Endothelial cell of umbilical vein (primary cell): ENCODE measurements at places on chromosomes 12 and 14. TPM values are rescaled to one million over a fixed set of nuclear protein-coding genes. Genes with fewer than 3 reads are reported as not detected.

GRCh38 chr12:466762-467161, 7.0 kb downstream of the B4GALNT3 start:
- no peak for DNase-seq
- H3K27ac ChIP-seq = no peak overlapping the region
- no peak overlapping the region for H3K4me3 ChIP-seq
- H3K4me1 ChIP-seq = no peaks in the 10 kb centered on the region
- no peaks in the 10 kb centered on the region for H3K36me3 ChIP-seq

DNA sequence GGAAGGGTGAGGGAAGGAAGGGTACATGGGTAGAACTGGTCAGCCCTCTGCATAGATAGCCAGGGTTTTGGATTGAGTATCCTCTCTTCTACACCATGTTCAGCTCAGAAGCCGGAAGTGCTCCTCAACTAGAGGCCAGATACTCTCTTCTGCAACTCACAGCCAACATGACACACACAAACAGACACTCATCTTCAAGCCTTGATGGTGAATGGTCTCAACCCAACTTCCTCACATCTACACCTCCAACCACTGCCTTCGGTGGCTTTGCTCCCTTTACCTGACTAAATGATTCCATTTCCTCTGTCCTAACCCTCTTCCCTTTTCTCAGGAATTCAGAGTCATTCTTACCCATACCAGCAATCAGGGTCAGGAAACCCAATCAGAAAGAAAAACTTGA, 7.6 kb upstream of the FKBP11 start:
- no peak overlapping the region for H3K4me3 ChIP-seq
- H3K4me1 ChIP-seq = no peaks in the 10 kb centered on the region
- H3K27me3 ChIP-seq = no peaks in the 10 kb centered on the region
- no peak for DNase-seq

DNA sequence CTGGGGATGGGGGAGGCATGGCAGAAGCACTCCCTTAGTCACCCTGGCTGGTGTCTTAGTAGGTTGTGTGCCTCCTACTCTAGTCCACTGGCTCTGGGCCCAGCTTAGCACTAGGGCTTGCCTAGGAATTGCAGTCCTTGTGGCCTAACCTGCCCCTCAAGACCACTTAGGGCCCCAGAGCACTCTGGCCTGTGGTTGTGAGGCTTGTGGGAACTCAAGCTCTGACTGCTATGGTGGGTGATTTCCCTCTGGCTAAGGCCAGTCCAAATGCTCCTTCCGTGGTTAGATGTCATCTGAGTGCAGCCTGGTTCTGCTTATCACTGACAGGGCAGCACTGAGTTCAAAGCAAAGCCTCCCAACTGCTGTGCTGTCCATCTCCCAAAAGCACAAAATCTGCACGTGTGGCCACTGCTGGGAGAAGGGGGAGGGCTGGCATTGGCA, 20.2 kb downstream of the FGD4 start:
- DNase-seq = no peak
- H3K36me3 ChIP-seq = no peaks in the 10 kb centered on the region
- no peak overlapping the region for H3K4me3 ChIP-seq
- no peaks in the 10 kb centered on the region for H3K27me3 ChIP-seq
- H3K27ac ChIP-seq = no peak overlapping the region
- H3K4me1 ChIP-seq = peaks cover 8% of the 10 kb centered on the region

GRCh38 chr12:32398181-32398580, 1.2 kb upstream of the FGD4 start:
- peaks cover 6% of the 10 kb centered on the region for H3K4me1 ChIP-seq
- H3K27ac ChIP-seq = no peak overlapping the region
- no peak for DNase-seq
- no peaks in the 10 kb centered on the region for H3K27me3 ChIP-seq
- H3K4me3 ChIP-seq = no peak overlapping the region

GRCh38 chr12:87430444-87430843, 598.8 kb downstream of the C12orf50 start:
- no peak for DNase-seq
- no peaks in the 10 kb centered on the region for H3K4me1 ChIP-seq
- no peaks in the 10 kb centered on the region for H3K36me3 ChIP-seq
- no peak overlapping the region for H3K27ac ChIP-seq

GRCh38 chr12:124509676-124510300, 57.6 kb downstream of the NCOR2 start:
- no peak overlapping the region for H3K4me3 ChIP-seq
- H3K27me3 ChIP-seq = no peaks in the 10 kb centered on the region
- H3K4me1 ChIP-seq = peaks cover 50% of the 10 kb centered on the region
- H3K36me3 ChIP-seq = no peaks in the 10 kb centered on the region
- DNase-seq = no peak

DNA sequence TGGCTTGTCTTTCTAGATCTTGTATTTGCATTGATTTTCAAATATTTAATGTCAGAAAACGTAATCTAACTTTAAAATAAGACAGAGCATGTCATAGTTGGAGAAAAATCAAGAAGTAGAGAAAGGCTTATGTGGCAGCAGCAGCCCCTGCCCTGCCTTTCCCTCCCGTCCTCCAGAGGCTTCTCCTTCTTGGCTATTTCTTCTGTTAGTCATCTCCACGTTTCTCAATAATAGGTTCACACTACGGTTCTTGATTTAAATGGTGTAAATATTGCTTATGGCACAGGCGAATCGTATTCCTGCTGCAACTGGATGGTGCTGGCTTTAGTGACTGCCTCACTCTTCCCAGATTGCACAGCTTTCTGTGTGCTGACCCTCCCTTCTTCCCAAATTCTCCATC, 42.8 kb downstream of the SLC8B1 start:
- DNase-seq = no peak
- H3K27me3 ChIP-seq = no peaks in the 10 kb centered on the region
- H3K27ac ChIP-seq = no peak overlapping the region

DNA sequence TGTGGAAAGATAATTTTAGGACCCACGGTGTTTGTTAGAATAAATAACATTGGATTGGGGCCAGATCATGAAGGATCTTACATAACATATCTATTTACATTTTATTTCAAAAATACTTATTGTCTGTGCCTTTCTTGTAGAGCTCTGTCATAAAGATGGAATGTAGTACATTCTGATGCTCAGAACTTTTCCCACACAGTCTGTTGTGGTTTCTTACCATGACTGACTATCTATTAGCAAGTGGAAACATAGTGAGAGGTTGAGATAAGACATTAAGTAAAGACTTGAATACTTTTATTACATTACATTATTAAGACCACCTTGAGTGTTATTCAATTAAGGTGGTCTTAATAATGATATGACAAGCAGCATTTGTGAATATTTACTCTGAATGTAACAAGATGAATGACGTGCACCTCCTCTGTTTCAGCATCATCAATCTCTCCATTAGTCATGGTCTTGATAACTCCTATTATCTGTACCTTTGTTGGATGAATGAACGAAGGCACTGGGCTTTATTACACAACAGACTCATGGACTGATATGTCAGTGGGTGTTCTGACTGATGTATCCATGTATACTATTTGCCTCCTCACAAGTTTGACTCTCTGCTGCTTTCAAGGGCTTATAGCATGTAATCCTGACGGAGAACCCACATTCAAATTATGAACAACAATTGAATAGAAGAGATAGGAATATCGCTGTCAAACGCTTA, 883.0 kb upstream of the FLRT2 start:
- H3K4me1 ChIP-seq = no peaks in the 10 kb centered on the region
- no peak overlapping the region for H3K27ac ChIP-seq
- no peak overlapping the region for H3K4me3 ChIP-seq
- no peak for DNase-seq
- no peaks in the 10 kb centered on the region for H3K27me3 ChIP-seq

DNA sequence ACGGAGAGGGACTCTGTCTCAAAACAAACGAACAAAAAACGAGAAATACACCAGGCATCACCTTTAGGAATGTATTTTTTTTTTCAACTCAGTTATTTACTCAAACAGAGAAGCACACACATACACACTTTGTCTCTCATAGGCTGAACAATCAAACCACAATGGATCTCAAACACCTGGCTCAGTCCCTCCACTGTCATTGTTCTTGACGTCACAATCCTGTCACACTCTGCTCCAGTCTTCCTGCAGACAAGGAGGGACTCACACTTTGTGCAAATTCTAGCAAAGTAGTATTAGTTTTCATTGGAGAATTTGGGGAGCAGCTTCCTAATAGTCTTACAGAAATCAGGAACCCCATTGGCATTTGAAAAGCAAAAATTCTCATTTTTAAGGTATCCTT, 727.8 kb downstream of the BCL11B start:
- H3K36me3 ChIP-seq = no peaks in the 10 kb centered on the region
- no peak overlapping the region for H3K27ac ChIP-seq
- H3K4me1 ChIP-seq = no peaks in the 10 kb centered on the region
- DNase-seq = no peak
- H3K27me3 ChIP-seq = no peaks in the 10 kb centered on the region

GRCh38 chr14:77498120-77498979, at the start of gene ISM2:
Gene ISM2, minus strand, starts transcription at chr14:77498816. Its CDS starts 23 bp downstream, at chr14:77498793.
- DNase-seq = peak; percentile 12
- H3K4me1 ChIP-seq = peaks cover 7% of the 10 kb centered on the region
- H3K36me3 ChIP-seq = no peaks in the 10 kb centered on the region
- peaks cover 17% of the 10 kb centered on the region for H3K27me3 ChIP-seq
- H3K27ac ChIP-seq = no peak within 1 kb of the TSS
- H3K4me3 ChIP-seq = peak within 1 kb of the TSS; percentile 50

DNA sequence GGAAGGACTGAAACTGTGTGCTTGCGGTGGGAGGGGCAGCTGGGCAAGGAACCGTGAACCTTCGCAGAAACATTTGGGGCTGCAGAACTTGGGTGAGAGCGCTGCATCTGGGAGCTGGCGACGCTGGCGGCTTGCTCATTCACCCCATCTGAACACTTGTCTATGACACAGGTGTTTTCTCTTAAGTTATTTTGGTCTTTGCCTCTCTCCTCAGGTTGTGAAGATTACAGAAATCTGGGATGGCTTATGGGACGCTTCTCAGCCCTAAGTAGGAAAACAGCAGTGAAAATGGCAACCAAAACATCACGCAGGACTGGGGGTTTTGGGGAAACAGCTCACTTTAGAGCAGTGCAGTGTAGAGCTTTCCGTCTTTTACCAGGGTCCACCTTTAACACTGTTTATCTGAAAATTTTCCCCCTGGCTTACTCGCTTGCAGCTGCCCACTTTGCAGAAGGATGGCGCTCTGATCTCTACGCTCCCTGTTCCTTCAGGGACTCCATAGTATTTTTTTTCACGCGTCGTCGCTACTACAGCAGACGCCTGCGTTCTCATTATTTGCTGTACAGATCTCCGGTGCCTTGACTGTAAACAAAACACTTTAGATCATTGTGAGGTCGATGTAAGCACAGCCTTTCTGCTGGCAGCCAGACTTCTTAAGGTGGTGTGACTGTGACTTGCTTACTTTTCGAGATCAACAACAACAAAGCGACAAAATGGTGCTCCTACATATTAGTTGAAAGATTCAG, 2.7 kb upstream of the CDKN1B start:
- H3K4me3 ChIP-seq = peak overlapping the region; percentile 35
- no peaks in the 10 kb centered on the region for H3K27me3 ChIP-seq
- peaks cover 28% of the 10 kb centered on the region for H3K4me1 ChIP-seq
- peaks cover 2% of the 10 kb centered on the region for H3K36me3 ChIP-seq
- DNase-seq = peak; percentile 80
- peak overlapping the region; percentile 66 for H3K27ac ChIP-seq

DNA sequence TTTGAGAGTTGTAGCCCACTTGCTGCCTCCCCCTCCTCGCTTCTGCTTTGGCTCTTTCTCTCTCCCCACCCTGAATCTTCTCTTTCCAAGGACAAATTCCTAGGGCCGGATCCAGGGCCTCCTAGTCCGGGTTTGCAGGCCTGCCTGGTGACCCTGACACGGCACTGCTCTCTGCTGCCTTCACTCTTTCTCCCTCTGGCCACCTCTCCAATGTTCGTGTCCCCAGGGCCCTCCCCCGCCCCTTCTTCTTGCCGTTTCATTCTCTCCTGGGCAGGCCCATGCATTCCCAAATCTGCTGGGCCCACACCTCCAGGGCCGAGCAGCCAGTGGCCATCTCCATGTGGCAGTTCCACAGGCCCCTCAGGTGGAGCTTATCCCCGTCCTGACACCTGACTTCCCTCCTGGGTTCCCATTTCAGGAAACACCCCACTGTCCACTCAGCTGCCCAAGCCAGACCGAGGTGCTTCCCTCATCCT, 34.0 kb upstream of the CORO1C start:
- H3K27ac ChIP-seq = no peak overlapping the region
- DNase-seq = no peak
- H3K27me3 ChIP-seq = no peaks in the 10 kb centered on the region
- H3K36me3 ChIP-seq = no peaks in the 10 kb centered on the region
- H3K4me1 ChIP-seq = no peaks in the 10 kb centered on the region
- H3K4me3 ChIP-seq = no peak overlapping the region

DNA sequence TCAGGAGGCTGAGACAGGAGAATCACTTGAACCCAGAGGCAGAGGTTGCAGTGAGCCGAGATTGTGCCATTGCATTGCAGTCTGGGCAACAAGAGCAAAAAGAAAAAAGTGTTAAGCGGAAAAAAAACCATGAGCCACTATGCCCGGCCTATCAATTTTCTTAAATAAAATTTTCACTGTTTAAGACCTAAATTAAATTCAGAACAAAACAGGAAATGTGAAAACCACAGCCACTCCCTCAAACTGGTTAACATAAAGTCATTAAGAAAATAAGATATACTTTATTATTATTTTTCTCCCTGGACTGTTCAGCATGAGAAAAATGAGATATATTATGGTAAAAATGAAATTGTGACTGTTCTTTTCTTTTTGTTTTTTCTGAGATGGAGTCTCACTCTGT, 44.6 kb upstream of the GCH1 start:
- peaks cover 2% of the 10 kb centered on the region for H3K36me3 ChIP-seq
- DNase-seq = no peak
- H3K4me1 ChIP-seq = no peaks in the 10 kb centered on the region
- no peak overlapping the region for H3K4me3 ChIP-seq
- H3K27me3 ChIP-seq = no peaks in the 10 kb centered on the region

- H3K4me3 ChIP-seq = no peak overlapping the region
- H3K4me1 ChIP-seq = no peaks in the 10 kb centered on the region
- no peak for DNase-seq
- H3K27ac ChIP-seq = no peak overlapping the region
- no peaks in the 10 kb centered on the region for H3K36me3 ChIP-seq
- H3K27me3 ChIP-seq = no peaks in the 10 kb centered on the region
These were observed 392.3 kb downstream of the CCER1 start for GRCh38 chr12:90562671-90563070.

DNA sequence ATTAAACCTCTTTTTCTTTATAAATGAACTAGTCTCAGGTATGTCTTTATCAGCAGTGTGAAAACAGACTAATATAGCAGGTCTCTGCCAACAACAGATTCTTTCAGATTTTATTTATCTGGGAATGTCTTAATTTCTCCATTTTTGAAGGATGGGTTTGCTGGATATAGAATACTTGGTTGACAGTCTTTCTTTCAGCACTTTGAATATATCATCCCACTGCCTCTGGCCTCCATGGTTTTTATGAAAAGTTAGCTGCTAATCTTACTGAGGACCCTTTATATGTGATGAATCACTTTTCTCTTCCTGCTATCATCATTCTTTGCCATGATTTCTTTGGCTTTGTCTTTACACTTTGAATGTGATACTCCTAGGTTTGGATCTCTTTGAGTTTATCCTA, 148.0 kb downstream of the ANO6 start:
- peaks cover 4% of the 10 kb centered on the region for H3K4me1 ChIP-seq
- H3K36me3 ChIP-seq = no peaks in the 10 kb centered on the region
- no peak for DNase-seq
- H3K4me3 ChIP-seq = no peak overlapping the region
- H3K27me3 ChIP-seq = no peaks in the 10 kb centered on the region
- no peak overlapping the region for H3K27ac ChIP-seq

- no peak for DNase-seq
- H3K4me3 ChIP-seq = no peak overlapping the region
- H3K27me3 ChIP-seq = no peaks in the 10 kb centered on the region
- no peaks in the 10 kb centered on the region for H3K4me1 ChIP-seq
These were observed 1221.5 kb downstream of the FSCB start for GRCh38 chr14:43285575-43285974.

The GRIN2B gene
- total RNA-seq = not detected in 2 replicates

The SPIC gene
- not detected in 2 replicates for total RNA-seq

The MRPL52 gene
- total RNA-seq = 174 TPM in 2 replicates

The PSMB11 gene
- not detected in 2 replicates for total RNA-seq

The C12orf50 gene
- 0.30 and 0.31 TPM in 2 replicates for total RNA-seq

The C1QL4 gene
- total RNA-seq = not detected in 2 replicates
